ENCODE measurements at places on chromosomes 16 and 17.

DNA sequence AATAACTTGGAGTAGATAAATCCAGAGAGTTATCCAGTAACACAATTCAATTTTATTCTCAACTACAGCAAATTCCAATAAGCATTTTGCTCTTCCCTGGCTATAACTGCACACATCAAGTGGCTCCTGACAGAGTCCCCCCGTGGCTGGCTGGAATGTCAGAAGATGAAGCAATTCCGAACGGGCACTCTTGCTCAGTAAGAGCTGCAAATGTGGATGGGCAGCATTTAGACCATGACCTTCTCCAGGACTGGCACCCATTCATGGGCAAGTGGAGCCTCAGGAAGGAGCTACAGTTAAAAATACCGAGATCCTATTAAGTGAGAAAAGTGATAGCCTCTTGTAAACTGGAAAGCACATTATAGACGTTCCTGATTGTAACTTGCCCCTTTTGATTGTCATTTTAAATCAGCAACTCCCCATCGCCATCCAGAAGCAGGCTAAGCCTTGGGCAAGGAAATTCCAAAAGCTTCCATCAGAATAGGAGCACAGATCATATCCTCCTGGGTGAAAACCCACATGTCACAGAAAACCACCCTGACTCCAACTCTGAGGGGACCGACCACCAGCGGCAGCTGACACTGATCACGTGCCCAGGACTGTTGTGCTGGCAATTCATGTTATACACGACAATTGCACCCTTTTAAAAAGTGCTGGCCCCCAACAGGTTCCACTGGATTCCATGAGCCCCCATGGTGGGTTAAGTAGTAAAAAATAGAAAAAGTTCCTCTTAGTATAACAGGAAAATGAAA lies 7.1 kb downstream of the UBE2O start:
- no peak overlapping the region for H3K27ac ChIP-seq
- no peak overlapping the region for H3K4me3 ChIP-seq
- DNase-seq = no peak
- H3K4me1 ChIP-seq = peaks cover 15% of the 10 kb centered on the region
- H3K36me3 ChIP-seq = no peaks in the 10 kb centered on the region

DNA sequence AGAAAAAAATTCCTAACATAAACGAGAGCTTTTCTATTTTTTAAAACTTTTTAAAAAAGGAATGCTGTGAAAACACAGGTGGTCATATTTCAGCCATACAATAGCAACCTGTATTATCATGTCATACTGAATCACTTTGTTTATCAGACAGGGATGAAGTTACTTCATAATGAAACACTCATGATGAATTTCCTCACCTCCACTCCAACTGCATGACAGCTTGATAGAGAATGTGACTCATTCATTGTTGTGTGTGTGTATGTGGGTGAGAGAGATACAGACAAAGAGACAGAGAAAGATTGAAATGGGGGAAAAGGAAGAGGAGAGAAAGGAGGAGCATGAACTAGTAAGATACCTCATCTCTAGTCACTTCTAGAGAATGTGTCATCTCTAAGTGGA lies 109.0 kb downstream of the SYCE1L start:
- no peak overlapping the region for H3K4me3 ChIP-seq
- no peak for DNase-seq

DNA sequence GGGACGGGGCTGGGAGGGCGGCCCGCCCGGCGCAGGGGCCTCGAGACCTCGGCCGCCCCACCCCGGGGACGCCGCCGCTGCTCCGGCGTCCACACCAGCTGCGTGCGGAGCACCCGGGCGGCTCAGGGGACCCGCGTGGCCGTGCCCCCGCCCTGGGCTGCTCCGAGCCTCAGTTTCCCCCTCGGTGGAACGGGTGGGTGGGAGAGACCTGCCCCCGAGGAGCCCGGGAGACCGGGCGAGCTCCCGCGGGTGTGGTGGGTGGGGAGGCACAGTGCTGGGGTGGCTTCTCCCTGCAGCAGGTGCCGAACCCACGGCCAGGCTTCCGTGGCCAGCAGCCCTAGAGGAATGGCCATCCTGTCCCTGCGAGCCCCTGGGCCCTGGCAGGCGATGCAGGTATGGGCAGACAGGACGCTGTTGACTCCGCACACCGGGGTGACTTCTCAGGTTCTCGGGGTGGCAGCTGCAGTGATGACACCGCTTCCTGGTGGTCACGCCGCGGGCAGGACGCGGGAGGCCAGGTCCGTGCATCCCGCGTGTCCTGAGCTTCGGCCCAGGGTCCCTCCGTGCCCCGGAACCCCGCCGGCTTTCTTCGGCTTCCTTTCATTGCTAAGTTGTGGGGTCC lies 677 bp downstream of the DEF8 start:
- DNase-seq = no peak
- H3K36me3 ChIP-seq = peaks cover 5% of the 10 kb centered on the region
- peaks cover 17% of the 10 kb centered on the region for H3K27me3 ChIP-seq
- peak overlapping the region; percentile 56 for H3K4me3 ChIP-seq
- H3K27ac ChIP-seq = peak overlapping the region; percentile 11
- H3K4me1 ChIP-seq = peaks cover 18% of the 10 kb centered on the region

DNA sequence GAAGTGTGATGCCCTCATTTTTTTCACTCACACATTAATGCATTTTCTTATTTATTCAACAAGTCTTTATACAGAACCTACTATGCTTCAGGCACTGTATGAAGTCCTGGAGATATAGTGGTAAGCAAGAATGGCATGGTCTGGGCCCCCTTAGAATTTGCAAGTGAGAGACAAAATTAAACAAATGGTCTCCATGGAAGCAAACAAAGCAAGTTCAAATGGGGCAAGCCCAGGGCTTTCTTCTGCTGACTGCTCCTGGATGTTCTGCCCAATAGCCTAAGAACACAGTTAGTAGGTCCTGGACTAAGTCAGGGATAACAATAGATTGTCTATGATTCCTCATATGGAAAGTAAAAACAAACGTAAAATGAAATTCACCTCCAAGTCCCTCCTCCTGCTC lies 31.3 kb upstream of the DDX52 start:
- DNase-seq = no peak
- no peaks in the 10 kb centered on the region for H3K36me3 ChIP-seq
- no peak overlapping the region for H3K27ac ChIP-seq
- H3K4me1 ChIP-seq = no peaks in the 10 kb centered on the region
- H3K4me3 ChIP-seq = no peak overlapping the region

DNA sequence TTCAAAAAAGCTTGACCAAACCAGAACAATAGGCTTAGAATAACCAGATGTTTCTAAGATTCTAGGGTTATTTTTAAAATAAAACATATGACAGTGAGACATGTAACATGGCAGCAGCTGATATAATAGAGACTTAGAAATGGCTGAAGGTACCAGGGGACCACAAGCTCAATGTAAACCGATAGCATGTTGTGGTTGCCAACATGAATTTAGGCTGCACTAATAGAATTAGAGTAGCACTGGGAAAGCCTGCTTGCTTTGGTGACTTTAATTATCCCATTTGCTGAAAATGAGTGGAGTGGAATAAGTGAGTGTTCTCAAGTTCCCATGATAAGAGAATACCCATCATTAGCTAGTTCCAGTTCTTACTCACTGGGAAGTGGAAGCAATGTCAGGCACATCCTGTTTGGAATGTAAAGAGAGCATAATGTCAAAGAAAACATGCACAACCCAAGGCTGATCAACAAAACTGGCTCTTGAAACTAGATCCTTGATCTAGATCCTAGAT lies 621.2 kb upstream of the CDH5 start:
- no peaks in the 10 kb centered on the region for H3K36me3 ChIP-seq
- H3K4me1 ChIP-seq = no peaks in the 10 kb centered on the region
- no peak overlapping the region for H3K27ac ChIP-seq
- H3K4me3 ChIP-seq = no peak overlapping the region
- DNase-seq = no peak

DNA sequence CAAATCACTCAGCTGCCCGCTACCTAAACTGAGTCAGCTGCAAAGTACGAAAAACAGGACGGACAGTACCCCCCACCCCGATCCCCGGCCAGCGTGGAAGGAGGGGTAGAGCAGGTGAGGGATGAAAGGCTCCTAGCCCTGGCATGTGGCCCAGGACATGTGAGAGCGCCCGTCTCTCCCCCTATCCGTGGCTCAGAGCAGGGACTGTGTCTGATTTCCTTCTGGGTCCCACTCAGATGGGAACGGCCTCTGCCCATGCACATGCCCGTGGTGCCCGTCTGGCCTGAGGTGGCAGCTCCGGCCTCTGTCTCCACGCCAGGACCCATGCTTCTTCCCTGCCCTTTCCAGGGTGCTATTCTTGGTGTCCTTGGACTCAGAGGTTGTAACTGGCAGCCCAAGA lies 30.2 kb upstream of the RASD1 start:
- peaks cover 12% of the 10 kb centered on the region for H3K4me1 ChIP-seq
- H3K27ac ChIP-seq = no peak overlapping the region
- DNase-seq = no peak
- no peak overlapping the region for H3K4me3 ChIP-seq
- no peaks in the 10 kb centered on the region for H3K36me3 ChIP-seq

- peaks cover 59% of the 10 kb centered on the region for H3K36me3 ChIP-seq
- no peak for DNase-seq
- no peaks in the 10 kb centered on the region for H3K4me1 ChIP-seq
These were observed 26.5 kb upstream of the ARL6IP1 start for GRCh38 chr16:18827890-18828289.

DNA sequence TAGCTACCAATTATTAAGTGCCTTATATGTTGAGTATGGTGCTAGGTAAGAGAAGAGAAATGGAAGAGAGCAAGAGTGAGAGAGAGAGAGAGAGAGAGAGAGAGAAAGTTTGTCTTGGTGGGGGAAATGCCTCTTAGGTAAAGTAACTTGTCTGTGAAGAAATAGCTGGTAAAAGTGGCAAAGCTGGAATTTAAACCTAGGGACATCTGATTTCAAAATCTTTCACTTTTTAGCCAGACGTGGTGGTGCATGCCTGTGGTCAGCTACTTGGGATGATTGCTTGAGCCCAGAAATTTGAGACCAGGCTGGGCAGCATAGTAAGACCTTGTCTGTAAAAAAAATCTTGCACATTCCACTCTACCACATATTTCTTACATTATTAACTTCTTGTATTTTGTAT lies 23.0 kb upstream of the CDR2 start:
- H3K27ac ChIP-seq = no peak overlapping the region
- DNase-seq = no peak
- no peaks in the 10 kb centered on the region for H3K4me1 ChIP-seq
- no peaks in the 10 kb centered on the region for H3K27me3 ChIP-seq
- no peak overlapping the region for H3K4me3 ChIP-seq

- no peaks in the 10 kb centered on the region for H3K36me3 ChIP-seq
- H3K4me3 ChIP-seq = peak overlapping the region; percentile 76
- peaks cover 28% of the 10 kb centered on the region for H3K27me3 ChIP-seq
- H3K4me1 ChIP-seq = peaks cover 56% of the 10 kb centered on the region
- H3K27ac ChIP-seq = peak overlapping the region; percentile 81
These were observed 681 bp downstream of the TMEM102 start for GRCh38 chr17:7435676-7436555.

DNA sequence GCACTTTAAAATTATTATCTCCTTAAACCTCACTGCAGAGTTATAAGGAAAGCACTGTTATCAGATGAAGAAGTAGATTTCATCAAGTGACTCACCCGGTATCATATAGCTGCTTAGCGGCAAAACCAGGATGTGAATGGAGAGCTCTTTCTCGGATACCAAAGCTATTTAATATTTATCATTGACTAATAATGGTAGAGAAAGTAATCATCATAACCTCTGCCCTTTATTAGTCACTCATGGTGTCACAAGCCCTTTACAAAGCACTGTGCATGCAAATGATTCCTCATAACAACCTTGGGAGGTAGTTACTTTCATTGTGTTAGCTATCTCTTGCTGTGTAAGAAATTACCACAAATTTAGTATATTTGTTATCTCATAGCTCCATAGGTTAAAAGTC lies 592.9 kb downstream of the MAF start:
- H3K4me1 ChIP-seq = no peaks in the 10 kb centered on the region
- no peak overlapping the region for H3K27ac ChIP-seq
- no peak for DNase-seq
- no peak overlapping the region for H3K4me3 ChIP-seq
- no peaks in the 10 kb centered on the region for H3K36me3 ChIP-seq
- H3K27me3 ChIP-seq = no peaks in the 10 kb centered on the region

GRCh38 chr17:45146166-45146565 lies 2.1 kb upstream of the HEXIM1 start:
- no peak overlapping the region for H3K4me3 ChIP-seq

GRCh38 chr16:48408688-48409087 lies 23.5 kb upstream of the SIAH1 start:
- no peak overlapping the region for H3K27ac ChIP-seq
- H3K4me3 ChIP-seq = no peak overlapping the region
- H3K36me3 ChIP-seq = no peaks in the 10 kb centered on the region
- DNase-seq = peak; percentile 57
- H3K4me1 ChIP-seq = peaks cover 8% of the 10 kb centered on the region

DNA sequence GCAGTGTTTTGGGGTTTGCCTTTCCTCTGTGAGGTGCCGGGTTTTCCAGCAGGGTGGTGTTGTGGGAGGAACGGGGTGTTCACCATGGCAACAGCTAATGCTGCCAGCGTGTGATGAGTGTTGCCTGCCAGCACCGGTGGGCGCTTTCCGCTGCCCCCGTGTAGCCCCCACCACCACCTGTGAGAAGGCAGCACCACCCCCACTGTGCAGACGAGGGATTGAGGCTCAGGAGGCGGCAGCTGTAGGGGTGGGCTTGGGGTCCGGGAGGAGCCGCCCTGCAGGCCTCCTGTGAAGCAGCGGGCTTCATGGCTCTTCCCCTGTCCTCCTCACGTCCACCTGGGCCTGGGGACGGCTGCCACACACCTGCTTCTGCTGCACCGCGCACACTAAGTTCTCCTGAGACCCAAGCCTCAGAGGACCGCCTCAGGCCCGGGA lies 5.2 kb downstream of the RAB40C start:
- no peaks in the 10 kb centered on the region for H3K27me3 ChIP-seq
- no peak for DNase-seq
- peaks cover 63% of the 10 kb centered on the region for H3K4me1 ChIP-seq
- H3K36me3 ChIP-seq = peaks cover 15% of the 10 kb centered on the region
- no peak overlapping the region for H3K4me3 ChIP-seq
- H3K27ac ChIP-seq = no peak overlapping the region

- no peaks in the 10 kb centered on the region for H3K27me3 ChIP-seq
- DNase-seq = no peak
- no peak overlapping the region for H3K27ac ChIP-seq
- H3K4me1 ChIP-seq = no peaks in the 10 kb centered on the region
These were observed 21.6 kb upstream of the TRIM25 start for GRCh38 chr17:56935461-56935860.

DNA sequence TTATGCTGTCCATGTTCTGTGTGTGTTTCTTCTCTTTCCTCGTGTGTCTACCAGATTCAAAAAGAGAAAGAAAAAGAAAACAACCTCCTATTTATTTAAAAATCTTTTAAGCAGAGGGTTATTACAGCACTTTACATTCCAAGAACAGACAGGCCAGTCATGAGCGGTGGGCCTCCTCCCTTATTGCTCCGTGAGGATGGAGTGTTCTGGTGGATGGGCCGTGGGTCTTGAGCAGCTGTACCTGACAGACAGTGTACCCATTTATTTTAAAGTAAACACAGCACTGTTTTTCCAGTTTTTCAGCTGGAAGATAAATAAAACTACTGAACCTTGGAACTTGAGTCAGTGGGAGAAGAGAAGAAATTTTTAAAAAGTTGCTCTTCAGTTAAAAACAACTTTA lies 52.4 kb downstream of the WWP2 start:
- H3K27me3 ChIP-seq = no peaks in the 10 kb centered on the region
- no peak overlapping the region for H3K27ac ChIP-seq
- H3K4me3 ChIP-seq = no peak overlapping the region
- DNase-seq = no peak
